PC-3 (cell line): ENCODE measurements at places on chromosomes 3 and 15. TPM values are rescaled to one million over a fixed set of nuclear protein-coding genes. Genes with fewer than 3 reads are reported as not detected.
A peak's percentile ranks its signal among the peaks of the same experiment; 100 is the strongest.

- H3K27ac ChIP-seq: no peak overlapping the region
- H3K36me3 ChIP-seq: no peaks in the 10 kb centered on the region
- H3K4me1 ChIP-seq: peaks cover 15% of the 10 kb centered on the region
- no peak overlapping the region for H3K4me3 ChIP-seq
- H3K27me3 ChIP-seq: no peaks in the 10 kb centered on the region
These were observed 31.3 kb upstream of the ARHGEF3 start for GRCh38 chr3:56833022-56833421.

DNA sequence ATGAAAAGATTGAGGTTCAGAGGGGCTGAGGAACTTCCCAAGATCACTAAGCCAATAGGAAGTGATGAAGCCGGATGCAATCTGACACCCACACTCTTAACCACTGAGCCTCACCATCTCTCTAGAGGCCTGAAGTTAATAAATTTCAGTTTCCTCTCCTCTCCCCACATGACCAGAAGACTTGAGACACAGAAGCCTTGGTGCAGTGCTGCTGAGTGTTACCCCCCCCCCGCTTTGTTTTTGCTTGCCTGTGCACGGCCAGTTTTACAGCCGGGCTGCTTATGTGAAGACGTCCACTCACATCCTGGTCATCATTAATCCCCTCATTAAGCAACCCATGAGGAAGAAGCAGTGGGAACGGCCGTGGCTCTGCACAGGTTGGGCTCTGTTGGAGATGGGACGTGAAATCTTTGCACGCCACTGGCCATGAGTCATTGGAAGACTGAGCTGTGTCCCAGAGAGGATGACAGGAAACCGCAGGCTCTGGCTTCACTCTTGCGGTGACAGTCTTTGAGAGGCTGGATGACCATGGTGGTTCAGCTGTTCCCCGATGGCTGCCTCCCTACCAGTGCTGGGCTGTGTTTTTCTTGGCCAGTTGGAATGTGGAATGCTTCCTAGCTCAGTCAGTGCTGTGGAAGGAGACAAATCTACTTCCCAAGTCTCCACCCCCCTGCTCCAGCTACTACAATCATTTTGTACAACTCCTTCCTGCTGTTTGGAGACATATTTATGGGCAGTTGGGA is 232.6 kb upstream of the LRTM1 start:
- no peak overlapping the region for H3K4me3 ChIP-seq
- H3K36me3 ChIP-seq: no peaks in the 10 kb centered on the region
- peaks cover 20% of the 10 kb centered on the region for H3K4me1 ChIP-seq
- H3K27ac ChIP-seq: peak overlapping the region; percentile 98
- H3K27me3 ChIP-seq: no peaks in the 10 kb centered on the region; the same call in 1 of the 2 replicates
- peak; percentile 88 for DNase-seq

The NPTN gene
- total RNA-seq: 115 and 164 TPM in 2 replicates

DNA sequence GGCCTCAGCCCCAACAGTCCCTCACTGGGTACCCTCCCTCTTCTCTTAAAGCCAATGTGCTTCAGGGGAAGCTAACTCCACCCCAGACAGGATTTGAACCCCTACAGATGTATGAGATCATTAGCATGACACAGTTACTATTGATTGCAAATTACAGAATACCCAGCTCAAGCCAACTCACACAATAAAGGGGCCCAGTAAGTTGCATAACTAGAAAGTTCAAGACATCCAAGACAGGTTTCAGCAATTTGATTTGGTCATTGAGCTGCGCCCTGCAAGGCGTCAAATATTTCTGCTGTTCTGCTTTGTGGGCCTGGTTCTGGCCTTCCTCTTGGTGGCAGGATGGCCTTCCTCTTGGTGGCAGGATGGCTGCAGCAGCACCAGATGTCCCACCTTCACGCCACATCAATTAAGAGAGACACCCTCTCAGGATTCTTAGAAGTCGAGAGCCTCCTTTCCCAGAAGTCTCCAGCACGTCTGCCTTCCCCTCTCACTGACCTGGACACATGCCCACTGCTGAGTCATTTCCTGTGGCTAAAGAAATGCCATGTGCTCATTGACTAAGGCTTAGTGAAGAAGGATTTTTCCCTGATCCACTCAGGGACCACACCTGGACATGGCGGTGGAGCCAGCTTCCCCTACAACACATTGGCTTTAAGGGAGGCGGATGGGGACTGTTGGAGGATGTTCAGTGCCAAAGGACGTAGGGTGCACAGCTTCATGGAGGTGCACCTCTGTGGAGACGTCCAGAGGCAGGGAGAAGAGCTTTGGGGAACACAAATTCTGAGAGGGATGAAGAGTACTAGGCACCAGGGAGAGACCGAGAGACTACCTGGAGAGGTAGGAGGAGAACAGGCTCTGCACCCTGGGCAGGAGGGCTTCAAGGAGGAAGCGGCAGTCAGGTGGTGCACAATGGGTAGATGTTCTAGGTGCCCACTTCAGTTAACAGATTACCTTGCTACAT is 49.1 kb downstream of the DNASE1L3 start:
- no peak overlapping the region for H3K4me3 ChIP-seq
- peak overlapping the region; percentile 92 for H3K27ac ChIP-seq
- no peaks in the 10 kb centered on the region for H3K27me3 ChIP-seq
- H3K36me3 ChIP-seq: peaks cover 95% of the 10 kb centered on the region

The P2RY1 gene
- total RNA-seq: 0.29 and 0.81 TPM in 2 replicates

DNA sequence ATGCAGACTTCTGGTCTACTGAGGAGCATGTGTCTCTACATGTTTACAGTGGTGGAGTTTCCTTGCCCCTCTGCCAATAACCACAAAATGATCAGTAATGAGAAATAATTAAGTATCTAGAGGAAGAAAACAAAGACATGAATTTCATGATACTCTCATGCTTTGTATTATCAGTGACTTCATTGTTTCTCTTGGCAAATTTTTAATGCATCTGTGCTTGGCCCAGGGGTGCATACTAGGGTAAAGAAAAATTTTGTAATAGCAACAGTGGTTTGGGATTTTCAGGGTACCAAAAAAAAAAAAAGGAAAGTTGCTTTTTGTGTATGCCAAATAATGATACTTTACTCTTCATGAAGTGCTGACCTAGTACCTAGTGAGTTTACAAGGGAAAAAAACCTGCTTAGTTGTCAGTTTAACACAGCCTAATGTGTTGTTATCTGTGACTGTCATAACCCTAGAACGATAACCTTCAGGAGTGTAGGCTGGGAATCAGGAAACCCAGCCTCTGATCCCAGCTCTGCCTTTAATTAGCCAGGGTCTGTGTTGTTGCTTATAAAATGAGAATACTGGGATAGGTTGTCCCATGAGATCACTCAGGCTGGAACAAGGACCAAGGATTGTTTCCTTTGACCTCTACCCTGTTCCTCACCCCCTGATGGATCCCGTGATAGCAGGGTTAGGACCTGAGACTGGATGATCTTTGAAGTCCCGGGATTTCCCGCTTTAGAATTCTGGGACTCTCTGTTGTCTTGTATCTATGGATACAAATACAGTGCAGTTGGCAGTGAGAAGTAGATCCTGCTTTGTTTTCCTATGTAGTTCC is 117.5 kb downstream of the CMSS1 start:
- peaks cover 12% of the 10 kb centered on the region; the same call in 1 of the 2 replicates for H3K4me1 ChIP-seq
- H3K27me3 ChIP-seq: no peaks in the 10 kb centered on the region
- no peak for DNase-seq

GRCh38 chr15:73455876-73456275 is 12.9 kb downstream of the REC114 start:
- DNase-seq: no peak
- H3K36me3 ChIP-seq: no peaks in the 10 kb centered on the region
- H3K27ac ChIP-seq: no peak overlapping the region

GRCh38 chr3:13344663-13345062 is 75.5 kb downstream of the NUP210 start:
- H3K27ac ChIP-seq: no peak overlapping the region
- H3K36me3 ChIP-seq: peaks cover 3% of the 10 kb centered on the region; the same call in 1 of the 2 replicates
- H3K27me3 ChIP-seq: no peaks in the 10 kb centered on the region
- no peaks in the 10 kb centered on the region for H3K4me1 ChIP-seq

DNA sequence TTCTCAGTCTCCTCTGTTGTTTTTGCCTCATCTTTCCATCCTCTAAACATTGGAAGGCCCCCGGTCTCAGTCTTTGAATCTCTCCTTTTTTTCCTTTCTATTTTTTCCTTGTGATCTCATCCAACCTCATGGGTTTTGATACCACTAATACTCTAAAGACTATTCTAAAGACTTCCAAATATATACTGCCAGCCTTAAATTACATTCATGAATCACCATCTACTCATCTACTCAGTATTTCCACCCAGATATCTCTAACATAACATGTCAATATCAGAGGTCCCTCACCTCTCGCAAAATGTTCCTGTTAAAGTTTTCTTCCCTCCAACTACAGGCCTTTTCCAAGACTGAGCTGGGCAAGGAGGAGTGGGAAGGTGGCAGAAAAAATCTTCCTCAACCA is 282.5 kb upstream of the TTC14 start:
- no peaks in the 10 kb centered on the region for H3K27me3 ChIP-seq
- H3K36me3 ChIP-seq: no peaks in the 10 kb centered on the region
- H3K27ac ChIP-seq: peak overlapping the region; percentile 40
- DNase-seq: peak; percentile 70
- H3K4me1 ChIP-seq: peaks cover 23% of the 10 kb centered on the region

- H3K4me3 ChIP-seq: no peak overlapping the region
- H3K27ac ChIP-seq: no peak overlapping the region
- DNase-seq: no peak
- H3K36me3 ChIP-seq: no peaks in the 10 kb centered on the region
- H3K27me3 ChIP-seq: no peaks in the 10 kb centered on the region
These were observed 406.3 kb upstream of the BCHE start for GRCh38 chr3:166243511-166243910.

The CADM2 gene
- 0.47 TPM in 1 of 2 replicates, not detected in the other for total RNA-seq

The GUCA1C gene
- total RNA-seq: not detected in 2 replicates

DNA sequence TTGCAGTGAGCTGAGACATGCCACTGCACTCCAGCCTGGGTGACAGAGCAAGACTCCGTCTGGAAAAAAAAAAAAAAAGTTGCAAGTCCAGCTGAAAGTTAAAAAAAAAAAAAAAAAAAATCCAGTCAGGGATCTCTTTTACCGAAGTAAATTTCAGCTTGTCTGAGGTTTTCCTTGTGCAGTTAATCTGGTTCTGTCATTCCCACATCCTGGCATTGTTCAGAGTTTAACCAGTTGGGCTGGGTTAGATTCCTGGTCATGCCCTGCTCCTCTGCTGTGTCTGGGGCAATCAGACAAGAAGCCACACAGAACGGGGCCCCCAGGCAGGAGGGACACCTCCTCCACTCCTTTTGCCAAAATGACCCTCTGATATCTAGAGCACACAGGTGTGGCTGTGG is 84.1 kb upstream of the KLHL25 start:
- DNase-seq: peak; percentile 29
- no peak overlapping the region for H3K4me3 ChIP-seq
- peaks cover 25% of the 10 kb centered on the region for H3K27me3 ChIP-seq
- H3K27ac ChIP-seq: no peak overlapping the region
- peaks cover 6% of the 10 kb centered on the region; the same call in 1 of the 2 replicates for H3K4me1 ChIP-seq
- H3K36me3 ChIP-seq: no peaks in the 10 kb centered on the region

GRCh38 chr15:68809517-68809916 is 11.2 kb downstream of the ANP32A start:
- H3K4me1 ChIP-seq: 0 out of 2 replicates have a peak, but pooled peaks cover 2% of the 10 kb centered on the region
- H3K27me3 ChIP-seq: no peaks in the 10 kb centered on the region
- H3K27ac ChIP-seq: no peak overlapping the region

The ABI3BP gene
- total RNA-seq: 23.4 and 31.6 TPM in 2 replicates

DNA sequence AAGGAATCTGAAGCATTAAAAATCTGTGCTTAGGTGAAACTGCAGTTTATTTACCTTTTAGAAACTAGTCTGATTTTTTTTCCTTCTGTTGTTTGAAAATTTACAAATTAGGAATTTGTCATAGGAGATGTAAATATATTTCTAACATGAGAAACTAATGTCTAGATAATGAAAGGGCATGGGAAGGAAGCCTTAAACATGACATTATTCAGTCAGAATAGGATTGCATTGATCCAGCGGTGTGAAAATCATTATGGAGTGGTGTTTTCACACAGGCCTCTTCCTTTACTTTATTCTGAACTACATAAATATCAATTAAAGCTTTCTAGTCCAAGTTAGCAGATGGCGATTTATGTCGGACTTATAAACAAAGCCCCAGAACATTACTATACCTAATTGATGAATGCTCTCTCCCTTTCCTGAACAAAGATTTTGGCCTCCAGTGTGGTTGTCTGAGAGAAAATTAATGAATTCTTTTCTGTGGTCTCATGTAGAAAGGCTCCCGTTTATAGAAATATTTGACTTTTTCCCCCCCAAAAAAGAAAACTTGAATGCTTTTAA is 37.9 kb downstream of the FNDC3B start:
- peaks cover 23% of the 10 kb centered on the region; the same call in 1 of the 2 replicates for H3K36me3 ChIP-seq
- no peak overlapping the region for H3K4me3 ChIP-seq
- no peak overlapping the region for H3K27ac ChIP-seq
- no peak for DNase-seq
- no peaks in the 10 kb centered on the region for H3K27me3 ChIP-seq
- H3K4me1 ChIP-seq: no peaks in the 10 kb centered on the region

The RPUSD3 gene
- 54.1 and 76.1 TPM in 2 replicates for total RNA-seq

- H3K4me3 ChIP-seq: no peak overlapping the region
- H3K4me1 ChIP-seq: no peaks in the 10 kb centered on the region
- H3K36me3 ChIP-seq: no peaks in the 10 kb centered on the region
- no peak overlapping the region for H3K27ac ChIP-seq
- no peak for DNase-seq
- no peaks in the 10 kb centered on the region for H3K27me3 ChIP-seq
These were observed 18.6 kb downstream of the IQSEC1 start for GRCh38 chr3:13054341-13055285.

DNA sequence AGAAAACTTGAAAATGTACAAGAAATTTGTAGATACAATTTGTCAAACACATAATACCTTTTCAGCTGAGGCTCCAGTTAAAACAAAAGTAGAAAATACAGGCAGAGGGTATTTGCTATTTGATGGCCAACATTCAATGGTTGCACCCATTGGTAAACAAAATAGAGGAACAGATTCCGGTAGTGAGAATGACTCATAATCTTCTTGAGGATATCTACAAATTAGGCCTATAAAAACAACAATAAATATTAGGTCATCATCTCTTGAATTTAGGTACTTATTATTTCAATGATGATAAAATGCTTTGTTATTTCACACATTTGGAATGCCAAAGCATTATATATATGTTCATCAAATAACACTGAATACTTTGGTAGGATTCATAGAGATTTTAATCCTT is 53.4 kb downstream of the DENND4A start:
- H3K27ac ChIP-seq: 0 out of 2 replicates have a peak overlapping the region, but pooled peaks have one; percentile 9
- peak; percentile 58 for DNase-seq
- H3K4me1 ChIP-seq: peaks cover 20% of the 10 kb centered on the region
- no peaks in the 10 kb centered on the region for H3K36me3 ChIP-seq
- no peaks in the 10 kb centered on the region for H3K27me3 ChIP-seq

- H3K4me1 ChIP-seq: no peaks in the 10 kb centered on the region
- DNase-seq: no peak
These were observed 176.0 kb upstream of the SLC24A5 start for GRCh38 chr15:47944637-47945288.

GRCh38 chr3:129310111-129311011 is 31.7 kb downstream of the HMCES start:
- no peak overlapping the region for H3K4me3 ChIP-seq
- no peaks in the 10 kb centered on the region for H3K27me3 ChIP-seq
- no peaks in the 10 kb centered on the region for H3K36me3 ChIP-seq
- H3K4me1 ChIP-seq: peaks cover 10% of the 10 kb centered on the region
